ENCODE measurements at places on chromosomes 4 and X.

GRCh38 chr4:138677748-138678147 lies 337.8 kb upstream of the NOCT start:
- no peak for DNase-seq

DNA sequence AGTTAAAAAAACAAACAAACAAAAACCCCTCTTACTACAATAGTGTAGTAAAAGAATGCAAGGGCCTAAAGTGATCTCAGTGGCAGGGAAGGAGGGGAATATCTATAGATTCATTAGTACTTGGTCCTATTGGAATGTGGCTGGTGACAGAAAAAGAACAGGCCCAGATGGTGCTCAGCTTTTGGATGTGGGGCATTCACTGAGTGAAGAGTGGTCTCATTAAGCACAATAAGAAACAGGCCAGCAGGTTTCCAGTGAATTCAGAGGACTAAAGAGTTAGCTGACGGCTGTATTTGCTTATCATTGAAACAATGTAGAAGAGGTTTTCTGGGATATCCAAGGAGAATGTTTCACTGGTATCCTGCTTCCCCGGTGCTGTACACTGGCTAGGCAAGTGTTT lies 243.8 kb upstream of the HHIP start:
- no peak for DNase-seq

- DNase-seq, result no peak
Measured at GRCh38 chr4:1536579-1537409, 130.6 kb upstream of the NKX1-1 start.

DNA sequence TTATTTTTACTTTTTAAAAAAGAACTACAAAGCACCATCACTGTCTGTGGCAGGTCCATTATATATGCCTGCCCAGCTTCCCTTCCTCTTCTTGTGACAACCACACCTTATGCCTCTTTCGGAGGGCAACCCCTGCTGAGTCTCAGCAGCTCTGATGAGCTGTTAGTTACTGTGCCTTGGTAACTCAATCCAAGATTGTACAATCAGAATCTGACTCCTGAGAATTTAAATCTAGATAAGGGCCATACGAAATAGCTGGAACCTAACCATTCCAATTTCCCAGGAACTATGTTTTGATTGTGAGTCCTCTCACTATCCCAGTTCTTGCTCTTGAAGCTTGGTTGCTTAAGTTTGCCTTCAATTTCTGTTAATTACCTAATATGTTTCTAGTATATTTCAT lies 61.9 kb downstream of the ADAMTS3 start:
- DNase-seq, result no peak

- DNase-seq, result no peak
Measured at GRCh38 chr4:88162626-88163025, 4.2 kb upstream of the ABCG2 start.

GRCh38 chr4:122534776-122535175 lies 78.3 kb upstream of the IL2 start:
- no peak for DNase-seq

DNA sequence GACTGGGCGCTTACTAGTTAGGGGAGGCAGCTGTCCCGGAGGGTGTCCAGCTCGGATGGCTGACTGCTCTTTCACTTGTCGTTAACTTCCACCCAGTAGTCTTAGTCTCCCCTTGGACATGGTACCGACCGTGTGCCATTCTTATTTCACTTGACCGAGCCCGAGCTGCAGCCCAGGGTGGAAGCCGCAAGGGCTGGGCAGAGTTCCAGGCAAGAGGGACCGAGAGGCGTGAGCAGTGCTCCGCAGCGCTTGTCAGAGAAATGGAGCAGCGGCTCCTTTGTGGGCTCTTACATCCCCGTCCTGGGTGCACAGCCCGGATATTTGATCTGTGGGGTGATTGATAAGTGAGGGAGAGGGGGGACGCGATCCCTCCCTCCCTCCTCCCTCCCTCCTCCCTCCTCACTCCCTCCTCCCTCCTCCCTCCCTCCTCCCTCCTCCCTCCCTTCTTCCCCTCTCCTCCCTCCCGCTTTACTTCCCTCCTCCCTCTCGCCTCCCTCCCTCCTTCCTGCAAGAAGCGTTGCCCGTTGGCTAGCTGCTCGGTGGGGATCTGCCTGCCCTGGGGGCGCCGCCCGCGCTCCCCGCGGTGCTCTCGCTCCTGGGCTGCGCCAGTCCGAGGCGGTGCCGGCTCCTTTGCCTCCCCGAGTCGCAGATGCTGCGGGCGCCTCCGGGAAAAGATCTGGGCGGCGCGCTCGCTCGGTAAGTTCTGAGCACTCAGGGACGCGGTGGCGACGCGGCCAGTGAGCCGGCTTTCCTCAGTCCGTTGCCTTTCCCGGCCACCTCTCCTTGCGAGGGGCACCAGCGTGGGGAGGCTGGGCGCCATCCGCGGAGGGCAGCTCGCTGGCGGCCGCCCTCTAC lies at the start of gene SLITRK2:
TSS of gene SLITRK2 (plus strand) at position 499 of the 855 bp plus-strand sequence. CDS start 4,597 bp downstream, outside the sequence.
- DNase-seq, result no peak

DNA sequence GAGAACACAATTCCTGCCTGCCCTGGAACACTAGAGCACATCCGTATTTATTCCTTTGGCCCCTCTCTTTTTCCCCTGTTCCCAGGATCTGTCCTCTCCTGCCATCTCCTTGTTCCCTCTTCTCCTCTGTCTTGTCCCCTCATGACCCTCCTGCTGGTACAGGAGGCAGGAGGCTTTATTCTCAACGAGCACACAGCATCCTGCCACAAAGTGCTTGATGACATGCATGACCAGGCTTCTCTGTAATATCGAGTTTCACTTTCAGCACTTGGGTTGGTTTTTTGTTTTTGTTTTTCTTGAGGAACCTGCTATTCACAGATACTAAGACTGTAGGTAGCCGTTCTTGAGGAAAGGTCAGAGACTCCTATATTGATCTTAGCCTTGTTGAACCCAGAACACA lies 35.3 kb downstream of the NALF2 start:
- DNase-seq, result peak; percentile 53

GRCh38 chr4:155780775-155781174 lies 22.0 kb downstream of the GUCY1B1 start:
- DNase-seq, result no peak

- no peak for DNase-seq
Measured at GRCh38 chrX:127606590-127606989, 445.6 kb downstream of the ACTRT1 start.
